ENCODE measurements at places on chromosomes 2 and 18. TPM values are rescaled to one million over a fixed set of nuclear protein-coding genes. Genes with fewer than 3 reads are reported as not detected.

NCKAP1 gene
- total RNA-seq, result 128 TPM

ABHD1 gene
- total RNA-seq, result 4.0 TPM

HOXD10 gene
- not detected for total RNA-seq

VWC2L gene
- total RNA-seq, result not detected

RIT2 gene
- not detected for total RNA-seq

GKN2 gene
- total RNA-seq, result not detected

LIPT1 gene
- total RNA-seq, result 7.6 TPM

CPO gene
- not detected for total RNA-seq

ALPP gene
- total RNA-seq, result not detected

SCYGR1 gene
- not detected for total RNA-seq

EFR3B gene
- 3.8 TPM for total RNA-seq

OSBPL1A gene
- 79.9 TPM for total RNA-seq

NT5C1B gene
- not detected for total RNA-seq

PLCL1 gene
- total RNA-seq, result 93.3 TPM

CHRNG gene
- total RNA-seq, result not detected

DNA sequence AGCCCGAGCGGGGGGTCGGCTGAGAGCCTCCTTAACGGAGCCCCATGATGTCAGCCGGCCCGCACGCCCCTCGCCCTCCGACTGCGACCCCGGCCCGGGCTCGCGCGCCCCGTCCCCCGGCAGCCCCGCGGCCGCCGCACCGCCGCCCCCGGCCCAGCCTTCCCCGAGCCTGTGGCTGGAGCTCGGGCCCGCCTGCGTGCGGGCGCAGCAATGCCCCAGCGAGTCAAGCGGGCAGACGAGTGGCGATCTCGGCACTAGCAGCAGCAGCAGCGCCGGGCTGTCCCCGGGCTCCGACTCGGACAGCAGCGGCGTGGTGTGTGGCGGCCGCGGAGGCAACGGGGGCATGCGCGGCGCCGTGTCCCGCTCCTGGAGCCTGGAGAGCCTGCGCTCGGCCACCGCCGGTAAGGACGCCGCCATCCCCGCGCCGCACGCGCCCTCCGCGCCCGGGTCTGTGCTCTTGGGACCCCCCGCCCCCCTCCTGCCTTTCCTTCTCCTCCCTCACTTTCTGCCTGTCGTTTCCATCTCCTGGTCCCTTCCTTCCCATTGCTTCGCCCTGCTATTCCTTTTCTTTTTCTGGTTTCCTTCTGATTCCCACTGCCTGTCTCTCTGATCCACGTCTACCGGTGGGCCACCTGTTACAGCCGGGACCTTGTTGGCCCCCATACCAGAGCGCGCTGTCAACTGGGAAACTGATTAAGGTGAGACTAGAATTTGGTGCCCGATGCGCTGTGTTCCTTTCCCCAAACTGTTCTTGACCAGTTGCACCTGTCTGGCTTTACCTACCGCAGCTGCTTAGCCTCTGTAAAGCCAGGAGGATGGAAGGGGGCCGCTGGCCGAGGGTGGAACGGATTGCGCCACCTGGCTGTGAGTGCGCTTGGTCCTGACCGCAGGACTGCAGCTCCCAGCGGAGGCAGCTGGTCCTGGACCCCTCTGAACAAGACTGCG is 127.4 kb downstream of the ARHGEF4 start:
- DNase-seq, result peak; percentile 48

DNA sequence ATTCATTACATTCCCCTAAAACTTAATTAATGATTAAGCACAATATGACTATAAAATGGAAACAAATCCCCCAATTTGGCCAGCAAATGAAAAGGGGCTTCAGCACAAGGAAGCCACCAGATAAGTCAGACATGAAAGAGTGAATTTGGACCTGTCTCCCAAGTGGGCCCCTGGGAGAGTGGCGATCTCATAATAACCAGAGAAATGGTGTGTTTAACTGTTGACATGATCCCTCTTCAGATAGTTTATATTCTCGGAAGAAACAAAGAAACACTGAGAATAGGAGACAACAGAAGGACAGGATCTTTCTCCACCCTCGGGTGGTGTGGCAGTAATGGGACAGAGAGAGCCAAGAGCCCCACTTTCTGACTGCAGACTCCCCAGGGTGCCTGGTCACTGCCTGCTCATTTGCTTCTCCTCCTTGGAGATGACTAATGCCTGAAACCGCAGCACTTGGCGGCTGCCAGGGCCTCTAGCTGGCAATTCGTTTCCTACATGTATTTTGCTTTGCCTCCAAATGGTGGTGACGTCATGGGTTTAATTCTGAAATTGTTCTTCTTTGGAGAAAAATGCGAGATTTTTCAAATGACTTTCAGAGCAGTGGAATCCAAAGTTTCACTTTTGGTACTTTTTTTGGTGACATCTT is 46.4 kb upstream of the SPP2 start:
- no peak for DNase-seq

- peak; percentile 21 for DNase-seq
These were observed 238.0 kb downstream of the FAM210A start for GRCh38 chr18:13488281-13488929.

- no peak for DNase-seq
These were observed 32.9 kb downstream of the MTERF4 start for GRCh38 chr2:241068942-241069810.

DNA sequence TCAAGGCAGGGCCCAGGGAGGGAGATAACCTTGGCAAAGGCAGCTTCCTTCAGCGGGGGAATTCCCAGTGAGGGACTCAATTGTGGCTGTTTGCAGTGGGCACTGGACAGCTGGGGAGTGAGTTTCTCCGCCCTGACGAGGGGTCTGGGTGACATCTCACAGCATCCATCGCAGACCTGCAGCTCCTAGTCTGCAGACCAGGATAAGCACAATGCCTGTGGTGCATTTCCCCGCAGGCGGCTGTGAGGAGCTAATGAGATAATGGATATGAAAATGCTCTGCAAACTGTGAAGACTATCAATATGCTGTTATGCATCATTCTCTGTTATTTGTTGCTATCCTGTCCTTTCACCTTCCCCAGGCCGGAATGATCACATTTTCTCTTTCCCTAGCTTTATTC is 30.0 kb upstream of the CYP1B1 start:
- DNase-seq, result no peak

- no peak for DNase-seq
These were observed 106.9 kb upstream of the THOC1 start for GRCh38 chr18:374721-375168.

- DNase-seq, result no peak
These were observed 248.4 kb downstream of the FHOD3 start for GRCh38 chr18:36545821-36546427.

DNA sequence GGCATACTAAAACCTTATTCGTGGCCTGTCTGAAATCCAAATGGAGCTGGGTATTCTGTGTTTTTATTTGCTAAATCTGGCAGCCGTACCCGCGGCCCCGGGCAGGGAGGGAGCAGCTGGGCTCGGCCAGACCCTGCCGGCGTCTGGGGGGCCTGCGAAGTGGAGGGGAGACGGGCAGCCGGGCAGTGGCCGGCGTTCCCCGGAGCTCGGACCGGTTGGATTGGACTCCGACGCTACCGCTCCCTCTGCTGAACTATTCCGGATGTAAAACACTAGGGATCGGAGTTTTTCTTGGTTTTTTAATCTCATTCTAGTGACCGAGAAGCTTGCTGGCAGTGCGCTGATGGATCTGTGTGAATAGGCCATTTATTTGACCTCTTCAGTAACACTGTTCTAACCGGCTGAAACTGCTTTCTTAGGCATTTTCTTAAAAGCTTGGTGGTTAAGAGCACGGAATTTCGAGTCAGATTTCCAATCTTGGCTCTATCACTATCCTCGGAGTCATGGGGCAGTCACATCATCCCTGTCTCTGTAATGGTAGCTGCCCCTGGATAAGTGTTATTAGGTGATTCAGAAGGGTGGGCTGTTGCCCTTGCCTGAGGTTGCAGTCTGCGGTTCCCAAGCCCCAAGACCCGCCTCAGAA is 694 bp downstream of the UNC50 start:
- no peak for DNase-seq

GRCh38 chr2:74414881-74415761 is 6.3 kb downstream of the C2orf81 start:
- peak; percentile 76 for DNase-seq

DNA sequence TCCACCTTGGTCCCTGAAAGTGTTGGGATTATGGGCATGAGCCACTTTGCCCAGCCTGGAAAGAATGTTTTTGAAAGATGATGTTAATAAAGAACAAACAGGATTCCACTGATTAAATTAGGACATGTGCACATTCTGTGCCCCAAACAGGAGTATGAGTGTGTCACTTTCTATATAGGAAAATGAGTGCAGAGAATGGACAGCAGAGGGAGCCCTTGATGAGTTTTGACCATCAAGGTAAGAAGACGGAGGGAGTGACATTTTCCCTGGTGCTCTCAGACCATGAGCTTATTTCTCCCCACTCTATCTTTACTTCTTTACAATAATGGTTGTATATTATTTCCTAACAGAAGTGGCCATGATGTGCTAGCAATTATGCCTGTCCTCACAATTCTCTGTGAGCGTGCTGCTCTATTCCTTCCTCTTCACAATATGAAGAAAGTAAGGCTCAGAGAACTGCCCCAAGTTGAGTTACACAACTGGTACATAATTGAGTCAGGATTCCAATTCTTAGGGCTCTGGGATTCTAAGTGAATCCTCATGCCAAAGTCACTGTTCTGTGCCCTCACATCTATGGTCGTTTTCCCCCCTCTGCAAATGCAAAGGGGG is 20.6 kb downstream of the RPL37A start:
- DNase-seq, result no peak

GRCh38 chr18:159037-159652 is 788 bp downstream of the USP14 start:
- DNase-seq, result no peak

GRCh38 chr2:127542231-127542630 is 6.7 kb downstream of the MYO7B start:
- no peak for DNase-seq

DNA sequence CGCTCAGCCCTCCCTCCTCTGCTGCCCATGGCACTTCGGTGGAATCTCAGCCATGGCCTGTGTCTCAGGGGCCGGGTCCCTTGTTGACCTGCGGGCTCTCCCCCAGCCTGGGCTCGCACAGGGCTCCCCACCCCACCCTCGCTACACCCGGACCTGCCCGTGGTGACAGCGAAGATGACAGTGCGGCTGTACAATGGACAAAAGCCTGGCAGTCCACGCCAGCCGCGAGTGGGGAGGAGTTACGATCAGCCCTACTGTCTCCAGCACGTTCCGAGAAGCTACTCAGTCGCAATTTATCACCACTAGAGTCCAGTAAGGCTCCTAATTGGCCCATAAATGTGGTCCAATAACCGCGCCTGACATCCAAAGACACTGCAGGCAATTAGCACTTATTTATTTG is 31.6 kb downstream of the GBX2 start:
- no peak for DNase-seq

DNA sequence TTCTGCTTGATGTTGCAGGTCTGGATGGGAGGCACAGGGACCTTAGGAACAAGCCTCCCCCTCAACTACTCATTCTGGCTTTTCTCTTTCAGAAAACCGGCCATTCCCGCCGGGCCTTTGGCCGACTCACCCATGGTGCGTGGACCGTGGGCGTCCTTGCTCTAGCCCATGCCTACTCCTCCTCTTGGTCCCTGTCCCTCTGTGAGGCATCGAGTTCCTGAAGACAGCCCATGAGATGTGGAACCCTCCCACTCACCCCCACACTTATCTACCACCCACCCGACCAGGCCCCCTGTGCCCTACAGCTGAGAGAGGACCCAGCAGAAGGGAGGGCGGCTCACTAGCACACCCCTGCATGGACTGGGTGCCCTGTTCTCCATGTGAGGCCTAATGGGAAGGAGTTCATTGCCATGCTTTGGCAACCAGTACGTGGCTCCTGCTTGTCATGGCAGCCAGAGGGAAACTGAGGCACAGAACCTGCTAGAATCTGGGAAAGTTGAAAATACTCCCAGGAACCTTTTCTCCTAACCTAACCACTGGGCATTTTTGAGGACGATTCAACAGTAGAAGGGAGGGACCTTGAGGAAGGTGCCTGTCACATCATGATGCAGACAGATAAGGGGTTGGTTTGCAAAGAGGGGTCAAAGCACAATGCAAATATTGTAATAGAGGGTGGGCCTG is 8.5 kb downstream of the SPEG start:
- peak; percentile 29 for DNase-seq

GRCh38 chr2:62099050-62099449 is 96.9 kb upstream of the B3GNT2 start:
- no peak for DNase-seq

DNA sequence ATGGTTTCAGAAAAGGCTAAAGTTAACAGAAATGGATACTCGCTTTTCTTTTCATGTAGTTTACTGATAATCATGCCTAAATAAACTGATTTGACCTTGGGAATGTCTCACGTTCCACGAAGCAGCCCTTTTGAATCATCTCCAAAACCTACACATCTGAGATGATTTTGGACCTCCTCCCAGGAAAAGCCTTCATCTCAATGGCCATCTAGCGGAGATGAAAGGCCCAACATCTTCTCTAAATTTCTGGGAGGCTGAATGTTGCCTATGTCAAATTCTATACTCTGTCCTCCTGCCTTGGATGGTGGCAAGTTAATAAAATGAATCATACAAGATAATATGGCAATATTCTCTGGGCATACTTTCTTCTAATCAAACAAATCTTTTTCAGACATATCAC is 448.5 kb downstream of the ZEB2 start:
- no peak for DNase-seq

DNA sequence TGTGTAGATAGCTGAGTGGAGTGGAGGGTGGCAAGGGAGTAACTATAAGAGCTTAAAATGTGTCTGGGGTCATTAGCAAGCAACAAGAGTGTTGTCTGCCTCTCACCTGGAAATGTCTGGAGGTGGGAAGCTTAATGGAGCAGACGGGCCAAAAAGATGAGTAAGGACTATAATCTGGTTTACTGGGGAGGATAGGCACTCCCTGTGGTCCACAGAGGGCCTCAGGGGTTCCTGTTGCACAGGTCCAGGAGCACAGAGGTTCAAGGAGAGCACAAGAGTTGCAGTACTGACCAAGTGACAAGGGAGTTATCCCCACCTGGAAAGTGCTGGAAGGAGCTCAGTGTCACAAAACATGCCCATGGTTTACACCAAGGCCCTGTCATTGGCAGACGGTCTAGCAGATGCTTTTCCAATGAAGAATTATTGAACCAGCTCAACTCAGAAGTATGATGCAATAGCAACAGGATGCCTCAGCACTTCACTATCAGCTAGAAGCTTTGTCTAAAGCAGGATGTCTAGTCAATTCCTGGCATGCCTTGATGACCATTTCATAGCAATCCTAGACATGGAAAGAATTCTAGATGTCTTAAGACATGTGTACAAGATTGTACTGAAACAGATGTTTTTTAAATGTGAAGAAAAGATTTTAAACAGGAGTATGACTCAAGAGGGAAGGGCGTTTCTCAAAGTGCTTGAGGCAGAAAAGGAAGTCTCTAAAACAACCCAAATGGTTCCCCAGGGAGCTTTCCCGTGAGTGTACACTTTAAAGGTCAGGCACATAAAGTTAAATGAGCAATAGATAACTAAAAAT is 62.9 kb upstream of the SERPINE2 start:
- DNase-seq, result no peak

- DNase-seq, result no peak
These were observed 5.9 kb downstream of the ASXL3 start for GRCh38 chr18:33583901-33584300.

DNA sequence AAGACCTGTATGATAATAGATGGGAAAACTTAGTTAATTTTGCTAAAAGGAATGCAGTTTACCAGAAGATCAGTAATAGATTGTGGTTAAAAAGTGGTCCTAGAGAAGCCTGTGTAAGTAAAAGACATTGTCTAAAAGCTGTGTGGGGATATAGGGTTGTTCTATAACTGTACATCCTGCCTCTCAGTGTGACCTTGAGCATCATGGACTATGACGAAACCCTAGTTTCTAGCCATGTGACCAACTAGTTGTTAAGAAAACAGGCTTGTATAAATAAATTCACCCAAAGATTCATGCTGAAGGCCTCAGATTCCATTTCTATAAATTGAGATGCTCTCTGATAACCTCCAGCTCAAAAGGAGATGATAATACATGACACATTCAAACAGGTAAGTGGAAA is 160.7 kb downstream of the IKZF2 start:
- DNase-seq, result no peak
